Fibroblast of skin of left quadriceps (primary cell): ENCODE measurements at places on chromosomes 16 and 17.
A peak's percentile ranks its signal among the peaks of the same experiment; 100 is the strongest.

DNA sequence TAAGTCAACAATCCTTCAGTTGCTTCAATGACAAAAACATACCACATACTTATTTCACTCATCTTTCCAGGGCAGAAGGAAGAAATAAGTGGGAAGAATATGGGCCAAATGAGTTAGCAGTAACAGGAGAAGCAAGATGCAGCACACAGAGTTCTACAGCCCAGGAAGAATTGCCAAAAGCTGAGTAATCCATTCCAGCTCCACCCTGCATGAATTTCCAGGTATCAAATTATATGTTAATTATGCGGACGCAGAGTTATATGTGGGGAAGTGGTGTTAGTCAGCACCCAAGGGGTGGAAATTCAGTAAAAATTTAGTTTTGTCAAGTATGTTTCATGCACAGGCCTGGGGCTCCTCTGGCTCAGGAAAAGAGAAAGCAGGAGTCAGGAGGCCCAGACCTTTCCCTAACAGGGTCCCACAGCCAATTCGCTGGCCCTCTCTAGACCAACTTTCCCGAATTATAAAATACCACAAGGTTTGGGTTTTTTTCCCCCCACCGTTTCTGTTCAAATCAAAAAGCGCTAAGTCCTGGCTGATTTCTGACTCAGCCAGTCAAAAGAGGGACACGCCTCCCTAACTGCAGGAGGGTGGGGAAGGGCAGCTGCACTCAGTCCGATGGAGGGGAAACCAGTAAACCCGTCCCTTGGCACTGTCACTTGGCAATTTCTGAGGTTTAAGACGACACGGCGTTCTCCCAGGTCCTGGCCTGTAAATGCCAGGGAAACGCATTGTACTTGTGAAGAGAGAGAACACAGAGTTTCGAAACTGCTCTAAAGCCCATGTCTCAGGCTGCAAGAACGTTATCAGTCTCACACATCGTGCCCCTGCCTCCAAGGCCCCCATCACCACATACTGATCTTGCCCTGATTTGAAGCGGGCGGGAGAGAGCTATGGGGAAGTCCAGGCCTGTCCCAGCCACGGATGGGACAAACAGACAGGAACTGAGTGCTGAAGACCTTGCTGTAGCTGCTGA lies 58.1 kb downstream of the ZFHX3 start:
- peak; percentile 90 for DNase-seq

- no peak for DNase-seq
Observed at GRCh38 chr16:3594316-3595109, 16.9 kb downstream of the SLX4 start.

GRCh38 chr16:64531401-64531800 lies 590.5 kb downstream of the CDH11 start:
- DNase-seq = no peak

- DNase-seq = no peak
Observed at GRCh38 chr17:38608648-38609047, 2.9 kb upstream of the SRCIN1 start.

- no peak for DNase-seq
Observed at GRCh38 chr17:58630883-58631522, 60.8 kb downstream of the TEX14 start.

DNA sequence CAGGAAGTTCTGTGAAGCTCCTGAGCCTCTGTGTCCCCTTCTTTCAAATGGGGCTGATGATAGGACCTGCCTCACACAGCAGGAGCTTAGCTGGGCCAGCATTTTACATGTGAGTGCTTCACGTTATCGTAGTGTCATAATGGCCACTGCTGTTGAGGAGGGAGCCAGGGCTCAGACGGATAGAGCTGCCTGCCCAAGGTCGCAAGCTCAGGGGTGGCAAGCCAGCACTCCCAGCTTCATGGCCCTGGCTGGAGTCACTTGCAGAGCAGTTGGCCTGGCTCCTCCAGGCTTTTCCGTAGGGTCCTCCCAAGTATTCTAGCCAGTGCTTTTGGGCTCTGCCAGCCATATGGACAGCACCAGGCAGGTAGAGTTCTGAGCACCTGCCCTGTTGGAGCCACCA lies 115.1 kb downstream of the SOCS1 start:
- no peak for DNase-seq

- DNase-seq = peak; percentile 78
Observed at GRCh38 chr16:70778901-70779309, 22.1 kb downstream of the VAC14 start.

DNA sequence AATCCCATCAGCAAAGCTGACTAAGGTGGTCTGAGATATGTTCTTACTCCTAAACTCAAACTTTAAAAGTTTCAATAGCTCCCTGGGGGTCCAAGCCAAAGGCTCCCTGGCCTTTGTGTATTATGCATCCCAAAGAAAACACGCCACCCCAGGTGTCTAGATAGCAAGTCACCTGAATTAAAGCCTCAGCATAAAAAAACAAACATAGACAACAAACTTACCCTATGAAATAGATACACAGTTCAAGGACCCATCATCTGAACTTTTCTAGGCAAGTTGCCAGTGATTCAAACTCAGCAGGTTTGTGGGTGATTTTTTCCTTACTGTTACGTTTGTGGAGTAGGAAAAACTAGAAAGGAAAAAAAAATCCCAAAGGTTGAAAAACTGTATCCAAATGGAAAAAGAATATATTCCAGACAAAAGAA lies 12.5 kb downstream of the CMTM3 start:
- DNase-seq = no peak

- DNase-seq = no peak
Observed at GRCh38 chr17:11997972-11998233, 628 bp upstream of the ZNF18 start.

DNA sequence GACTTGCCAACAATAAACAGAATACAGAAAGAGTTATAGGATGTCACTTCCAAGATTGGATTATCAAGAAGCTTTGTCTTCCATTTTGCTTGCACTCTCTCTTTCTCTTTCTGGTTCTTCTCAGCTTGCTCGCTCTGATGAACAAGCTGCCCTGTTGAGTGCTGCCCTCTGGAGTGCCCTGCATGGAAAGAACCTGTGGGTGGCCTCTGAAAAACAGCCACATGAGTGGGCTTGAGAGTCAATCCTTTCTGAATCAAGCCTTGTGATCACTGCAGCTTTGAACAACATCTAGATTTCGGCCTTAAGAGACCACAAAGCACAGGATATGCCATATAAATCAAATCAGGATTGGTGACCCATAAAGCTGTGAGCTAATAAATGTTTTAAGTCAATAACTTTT lies 185.1 kb downstream of the KIF2B start:
- no peak for DNase-seq
